ENCODE measurements at places on chromosomes 2 and 18.

DNA sequence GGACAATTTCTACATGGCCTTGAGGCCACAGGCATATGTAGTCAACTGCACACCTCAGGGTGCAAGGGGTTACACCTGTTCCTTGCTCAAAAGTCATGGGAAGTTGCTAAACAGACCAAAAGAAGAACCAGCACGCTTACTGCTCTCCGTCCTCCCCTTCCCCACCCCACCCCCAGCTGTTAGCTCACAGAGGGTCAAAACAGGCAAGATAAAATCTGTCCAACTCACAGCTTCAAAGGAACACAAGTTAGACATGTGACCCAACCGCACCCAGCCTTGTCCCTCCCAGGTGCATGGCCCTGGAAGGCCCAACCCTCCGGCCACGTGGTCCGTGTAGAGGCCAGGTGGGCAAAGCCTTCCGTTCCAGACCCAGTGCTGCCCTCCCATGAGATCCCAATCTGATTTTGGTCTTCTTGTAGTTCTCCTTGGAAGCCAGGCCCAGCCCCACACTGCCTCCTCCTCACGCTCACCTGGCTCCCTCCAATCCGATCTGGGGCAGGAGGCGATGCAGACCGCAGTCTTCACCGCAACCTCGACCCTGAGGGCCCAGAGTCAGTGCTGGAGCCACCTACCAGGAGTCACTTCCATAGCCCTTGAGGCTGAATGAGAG is 14.5 kb upstream of the ASPRV1 start:
- no peaks in the 10 kb centered on the region for H3K4me1 ChIP-seq
- no peaks in the 10 kb centered on the region for H3K36me3 ChIP-seq
- H3K27me3 ChIP-seq = no peaks in the 10 kb centered on the region
- DNase-seq = no peak

- no peaks in the 10 kb centered on the region for H3K27me3 ChIP-seq
- H3K4me1 ChIP-seq = no peaks in the 10 kb centered on the region
- H3K4me3 ChIP-seq = no peak overlapping the region
- no peak for DNase-seq
- no peaks in the 10 kb centered on the region for H3K36me3 ChIP-seq
- H3K27ac ChIP-seq = no peak overlapping the region
Observed at GRCh38 chr2:111679202-111679601, 204.8 kb downstream of the ANAPC1 start.

- no peak for DNase-seq
- no peak overlapping the region for H3K4me3 ChIP-seq
- no peaks in the 10 kb centered on the region for H3K36me3 ChIP-seq
- H3K27ac ChIP-seq = no peak overlapping the region
- no peaks in the 10 kb centered on the region for H3K4me1 ChIP-seq
Observed at GRCh38 chr2:133194362-133194655, 374.0 kb downstream of the NCKAP5 start.

DNA sequence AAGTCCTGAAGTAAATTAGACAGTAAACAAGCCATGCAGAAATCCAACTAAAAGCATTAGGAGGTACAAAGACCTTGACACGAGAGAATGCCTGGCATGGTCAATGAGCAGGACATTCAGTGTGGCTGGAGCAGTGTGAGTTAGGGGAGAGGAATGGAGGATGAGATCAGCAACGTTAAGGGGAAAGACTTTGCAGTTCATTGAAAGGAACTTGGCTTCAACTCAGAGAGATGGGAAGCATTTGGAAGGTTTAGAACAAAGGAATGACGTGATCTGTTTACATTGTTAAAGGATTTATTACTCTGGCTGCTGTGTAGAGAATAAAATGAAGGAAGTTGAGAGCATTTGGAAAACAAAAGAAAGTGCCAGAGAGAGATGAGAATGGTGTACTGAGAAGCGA is 621.3 kb downstream of the XIRP2 start:
- H3K27ac ChIP-seq = no peak overlapping the region
- H3K4me3 ChIP-seq = no peak overlapping the region
- H3K36me3 ChIP-seq = no peaks in the 10 kb centered on the region
- DNase-seq = no peak

DNA sequence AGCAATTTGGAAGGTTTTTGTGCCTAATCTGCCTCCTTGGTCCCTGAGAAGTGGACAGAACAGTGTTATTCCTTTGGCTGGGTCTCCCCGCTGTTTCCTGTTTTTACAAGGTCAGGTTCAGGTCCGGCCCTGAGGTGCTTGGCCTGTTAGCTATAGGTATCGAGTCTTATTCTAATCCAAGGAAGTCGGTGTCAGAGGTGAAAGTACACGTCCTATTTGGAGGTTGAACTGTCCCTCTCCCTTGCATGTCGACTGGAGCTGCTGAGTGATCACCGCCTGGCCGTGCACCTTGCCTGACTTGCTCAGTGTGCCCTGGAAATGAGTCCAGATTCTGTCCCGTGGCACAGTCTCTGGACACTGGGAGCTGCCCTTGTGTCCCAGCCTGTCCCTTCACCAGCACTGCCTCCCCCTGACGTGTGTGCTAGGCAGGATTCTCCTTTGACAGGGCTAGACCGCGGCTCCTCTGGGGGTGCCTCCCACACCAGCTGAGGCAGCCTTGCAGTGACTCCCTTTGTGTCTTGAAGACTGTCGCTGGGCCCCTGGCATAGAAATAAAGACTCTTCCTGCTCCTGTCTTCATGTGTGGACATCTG is 65.7 kb upstream of the RBM44 start:
- DNase-seq = no peak
- peak overlapping the region; percentile 78 for H3K27ac ChIP-seq
- no peaks in the 10 kb centered on the region for H3K36me3 ChIP-seq
- no peak overlapping the region for H3K4me3 ChIP-seq
- H3K4me1 ChIP-seq = peaks cover 15% of the 10 kb centered on the region
- H3K27me3 ChIP-seq = no peaks in the 10 kb centered on the region

Measured in pancreas (tissue), 10 donors.